Omental fat pad (tissue), 4 donors: ENCODE measurements at places on chromosomes 4 and X. TPM values are rescaled to one million over a fixed set of nuclear protein-coding genes. Genes with fewer than 3 reads are reported as not detected.

The FAAH2 gene
- 8.4 TPM for total RNA-seq

The NIPAL1 gene
- total RNA-seq: 6.5 TPM

The VEGFD gene
- total RNA-seq: 8.2 TPM

The TAF7L gene
- total RNA-seq: 0.63 TPM
